ENCODE measurements at places on chromosomes 13 and 19.

- DNase-seq = no peak
Measured at GRCh38 chr13:20190481-20191310, 2.0 kb downstream of the GJB2 start.

DNA sequence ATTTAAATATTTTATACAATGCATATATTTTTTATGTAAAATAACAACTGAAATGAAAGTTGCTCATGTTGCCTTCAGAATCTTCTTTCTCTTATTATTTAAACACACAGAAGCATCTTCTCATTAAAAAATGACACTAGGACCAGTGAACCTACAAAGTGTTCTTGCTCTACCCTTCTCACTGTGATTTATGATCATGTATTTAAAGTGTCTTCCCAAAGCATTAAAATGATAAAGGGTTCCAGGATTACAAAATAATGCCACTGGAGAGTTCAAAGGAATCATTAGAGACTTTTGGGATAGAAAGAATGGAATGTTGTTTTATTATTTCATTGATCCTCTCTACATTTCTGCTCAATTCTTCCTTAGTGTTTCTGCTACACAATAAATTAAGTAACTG is 643.6 kb upstream of the SLITRK1 start:
- DNase-seq = no peak

DNA sequence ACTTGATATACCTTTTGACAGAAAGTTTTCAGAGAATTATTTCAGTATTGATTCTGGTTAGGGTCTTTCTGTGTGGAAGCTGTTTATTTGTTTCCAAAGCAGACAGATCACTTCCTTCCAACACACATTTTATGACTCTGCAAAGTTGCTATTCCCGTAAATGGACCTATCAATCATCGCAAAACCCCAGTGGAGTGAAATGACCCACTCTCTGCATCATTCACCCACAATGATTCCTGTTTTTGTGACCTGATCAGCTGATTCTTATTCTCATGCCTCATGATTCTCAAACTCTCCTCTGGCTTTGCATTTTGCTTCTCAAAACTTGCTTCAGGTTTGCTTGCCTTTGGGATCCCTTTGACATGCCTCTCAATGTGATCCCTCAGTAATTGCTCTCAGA is 453.7 kb downstream of the PCDH17 start:
- DNase-seq = no peak

DNA sequence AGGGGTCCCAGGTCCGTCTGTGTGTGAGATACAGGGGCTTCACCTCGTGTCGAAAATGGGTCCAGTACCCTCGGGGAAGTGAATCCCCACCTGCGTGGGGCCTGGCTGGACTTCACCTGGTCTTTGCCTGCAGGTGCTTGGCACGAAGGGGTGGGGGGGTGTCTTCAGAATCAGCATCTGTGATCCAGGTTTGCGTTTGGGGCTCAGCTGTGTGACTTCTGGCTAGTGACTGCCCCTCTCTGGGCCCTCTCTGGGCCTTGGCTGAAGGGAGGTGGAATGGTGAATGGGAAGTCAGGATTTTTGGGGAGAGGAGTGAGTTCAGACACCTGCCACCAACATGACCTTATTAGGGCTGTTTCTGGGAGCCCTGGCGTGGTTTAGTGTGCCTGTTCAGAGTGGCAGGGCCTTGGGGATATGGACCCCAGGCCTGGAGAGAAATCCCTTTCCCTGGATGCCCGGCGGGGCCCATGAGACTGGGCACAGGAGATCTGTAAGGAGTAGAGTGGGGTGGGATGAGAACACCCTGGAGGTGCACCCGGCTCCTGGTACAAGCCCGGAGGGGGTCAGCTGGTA is 2.7 kb downstream of the CELF5 start:
- DNase-seq = no peak

DNA sequence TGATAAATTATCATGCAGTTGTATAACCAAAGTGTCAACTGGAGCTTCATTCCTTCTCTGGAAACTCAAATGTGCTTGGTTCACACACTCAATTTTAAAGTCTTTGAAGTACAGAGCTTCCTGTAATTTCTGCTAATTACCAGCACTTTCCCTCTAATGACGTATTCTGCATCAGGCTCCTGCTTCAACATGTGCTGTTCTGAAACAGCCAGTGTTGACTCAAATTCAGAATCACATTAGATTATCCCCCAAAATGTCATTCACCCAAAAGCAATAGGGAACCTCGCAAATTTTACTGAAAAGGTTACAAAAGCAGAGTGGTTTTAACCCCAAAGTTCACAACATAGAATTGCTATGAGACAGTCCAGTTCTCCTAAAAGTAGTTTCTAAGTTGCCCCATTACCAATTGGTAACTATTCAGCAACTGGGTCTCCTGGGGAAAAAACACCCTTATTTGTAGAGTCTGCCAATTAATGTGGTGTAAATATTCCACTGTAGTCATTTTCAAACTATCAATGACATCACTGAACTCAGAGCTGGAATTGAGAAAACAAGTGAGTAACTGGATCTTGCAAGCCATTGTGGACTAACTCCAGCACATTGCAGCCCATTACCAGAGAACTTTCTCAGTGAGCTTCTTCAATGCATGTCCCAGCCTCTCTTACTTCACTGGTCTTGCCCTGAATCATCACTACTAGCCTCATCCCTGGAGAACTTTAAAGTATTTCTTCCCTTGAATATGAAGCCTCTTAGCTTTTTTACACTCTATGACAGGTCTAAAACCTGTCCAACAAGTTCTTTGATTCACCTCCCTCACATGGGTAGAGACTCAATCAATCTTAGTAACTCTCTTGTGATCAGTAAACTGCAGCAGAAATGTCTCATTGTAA is 955.4 kb downstream of the EFNB2 start:
- DNase-seq = no peak

DNA sequence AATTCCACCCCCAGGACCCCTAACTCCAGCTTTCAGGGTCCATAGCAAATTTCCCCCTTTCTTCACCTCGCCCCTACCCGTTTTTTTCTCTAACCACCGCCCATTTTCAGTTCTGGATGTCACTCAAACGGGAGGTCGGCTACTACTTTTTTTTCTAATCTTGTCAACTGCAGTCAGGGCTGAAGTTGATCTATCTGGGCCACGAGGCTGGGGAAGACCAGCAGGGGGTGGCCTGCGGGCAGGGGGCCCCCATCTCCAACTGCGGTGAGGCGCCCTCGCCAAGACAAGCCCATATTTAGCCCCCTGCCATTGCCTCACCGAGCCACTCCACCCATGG is 748 bp downstream of the LHFPL6 start:
- DNase-seq = no peak

DNA sequence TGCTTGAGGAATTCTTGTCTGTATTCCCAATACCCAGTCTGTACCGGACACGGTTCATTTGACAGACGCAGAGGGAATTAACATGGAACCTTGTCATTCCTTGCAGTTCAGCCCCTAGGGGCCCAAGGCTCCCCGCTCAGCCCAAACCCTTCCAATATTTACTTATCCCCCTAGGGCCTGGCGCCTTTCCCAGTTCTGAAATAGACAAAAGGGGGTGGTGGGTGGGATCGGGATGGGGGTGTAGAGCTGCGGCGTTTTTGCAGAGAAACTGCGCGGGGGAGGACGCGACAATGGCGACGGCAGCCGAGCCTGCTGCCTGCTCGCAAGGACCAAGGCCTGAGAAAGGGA is 583 bp downstream of the AKAP8L start:
- no peak for DNase-seq
